ENCODE measurements at places on chromosomes 12 and 14.

GRCh38 chr12:12510141-12510540 lies 52.5 kb downstream of the DUSP16 start:
- no peak for DNase-seq

DNA sequence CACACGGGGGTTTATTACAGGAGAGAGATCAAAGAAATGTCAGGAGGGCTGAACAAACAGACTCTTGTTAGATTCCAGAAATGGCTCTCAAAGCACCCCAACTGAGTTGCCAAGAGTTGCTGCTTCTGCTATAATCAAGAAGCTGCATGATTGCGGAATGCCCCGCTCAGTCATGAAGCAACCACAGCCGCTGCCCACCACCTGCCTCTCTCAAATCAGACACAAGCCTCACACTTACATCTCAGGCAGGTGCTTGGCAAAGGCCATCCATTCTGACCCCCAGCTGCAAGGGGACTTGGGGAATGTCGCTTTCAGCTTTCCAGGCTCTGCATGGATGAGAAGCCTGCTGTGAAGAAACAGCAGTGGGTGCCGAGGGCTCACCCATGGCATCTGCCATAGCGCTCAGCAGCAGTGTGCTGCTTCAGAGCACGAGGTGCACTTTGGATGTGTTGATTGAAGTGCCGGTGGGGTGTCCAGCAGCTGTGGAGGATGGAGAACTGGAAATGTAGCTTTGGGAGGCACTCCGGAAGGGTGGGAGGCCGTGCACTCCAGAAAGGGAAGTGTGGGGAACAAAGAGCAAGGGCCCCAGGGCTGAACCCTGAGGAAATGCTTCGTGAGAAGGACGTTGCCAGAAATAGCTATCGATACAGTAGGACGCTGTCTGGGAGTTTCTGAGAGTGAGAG lies 37.7 kb downstream of the LRRC74A start:
- DNase-seq = no peak

- no peak for DNase-seq
Observed at GRCh38 chr12:21672146-21672545, 14.5 kb upstream of the LDHB start.

DNA sequence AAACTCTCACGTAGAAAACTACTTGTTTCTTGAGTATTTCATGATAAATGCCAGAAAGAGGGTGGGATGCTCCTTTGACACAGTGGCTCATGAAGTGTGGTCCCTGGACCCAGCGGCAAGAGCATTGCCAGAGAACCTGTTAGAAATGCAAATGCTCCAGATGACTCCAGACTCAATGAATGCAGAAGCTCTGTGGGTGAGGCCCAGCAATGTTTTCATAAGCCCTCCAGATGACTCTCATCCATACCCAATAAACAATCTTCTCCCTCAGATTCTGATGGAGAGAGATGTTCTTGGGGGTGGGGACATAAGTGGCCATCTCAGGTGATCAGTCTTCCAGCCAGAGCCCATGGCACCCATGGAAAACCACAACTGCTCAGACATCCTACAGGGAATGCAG lies 88.9 kb downstream of the SMOC1 start:
- DNase-seq = no peak

DNA sequence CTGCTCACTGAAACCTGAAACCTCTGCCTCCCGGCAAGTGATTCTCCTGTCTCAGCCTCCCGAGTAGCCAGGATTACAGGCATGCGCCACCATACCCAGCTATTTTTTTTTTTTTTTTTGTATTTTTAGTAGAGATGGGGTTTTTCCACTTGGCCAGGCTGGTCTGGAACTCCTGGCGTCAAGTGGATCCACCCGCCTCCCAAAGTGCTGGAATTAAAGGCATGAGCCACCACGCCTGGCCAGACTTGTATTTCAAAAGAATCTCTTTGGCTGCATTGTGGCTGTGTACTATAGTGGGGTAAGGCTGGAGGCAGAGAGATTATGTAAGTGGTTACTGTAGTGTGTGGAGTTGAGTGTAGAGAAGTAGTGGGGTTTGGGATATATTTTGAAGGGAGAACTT lies 35.1 kb downstream of the TRHDE start:
- DNase-seq = no peak

DNA sequence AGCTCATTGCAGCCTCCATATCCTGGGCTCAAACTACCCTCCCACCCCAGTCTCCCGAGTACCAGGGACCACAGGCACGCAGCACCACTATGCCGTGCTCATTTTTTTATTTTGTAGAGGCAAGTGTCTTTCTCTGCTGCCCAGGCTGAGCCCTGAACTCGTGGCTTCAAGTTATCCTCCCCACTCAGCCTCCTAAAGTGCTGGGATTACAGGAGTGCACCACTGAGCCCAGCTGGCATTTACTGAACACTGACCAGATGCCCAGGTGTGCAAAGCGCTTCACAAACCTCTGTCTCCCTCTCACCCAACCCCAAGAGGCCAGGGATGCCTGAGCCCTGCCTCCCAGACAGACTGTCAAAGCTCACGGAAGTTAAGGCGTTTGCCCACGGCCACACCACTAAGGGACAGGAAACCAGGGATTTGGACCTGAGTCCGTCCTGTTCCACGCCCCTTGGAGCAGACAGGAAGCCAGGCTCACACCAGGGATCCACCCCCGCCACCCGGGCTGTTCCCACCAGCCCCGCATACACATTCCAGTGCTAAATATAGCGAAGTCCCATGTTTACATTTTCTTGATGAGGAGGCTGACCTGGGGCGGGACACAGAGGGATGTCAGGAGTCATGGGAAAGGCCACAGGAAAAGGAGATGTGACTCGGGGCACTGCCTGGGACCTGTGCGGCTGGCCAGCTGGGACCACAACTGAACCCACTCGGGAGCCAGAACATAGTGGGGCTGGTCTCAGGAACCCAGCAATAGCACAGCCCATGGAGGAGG lies 51.2 kb downstream of the TESC start:
- DNase-seq = no peak
